A549 (cell line): ENCODE measurements at places on chromosomes 4 and X.

DNA sequence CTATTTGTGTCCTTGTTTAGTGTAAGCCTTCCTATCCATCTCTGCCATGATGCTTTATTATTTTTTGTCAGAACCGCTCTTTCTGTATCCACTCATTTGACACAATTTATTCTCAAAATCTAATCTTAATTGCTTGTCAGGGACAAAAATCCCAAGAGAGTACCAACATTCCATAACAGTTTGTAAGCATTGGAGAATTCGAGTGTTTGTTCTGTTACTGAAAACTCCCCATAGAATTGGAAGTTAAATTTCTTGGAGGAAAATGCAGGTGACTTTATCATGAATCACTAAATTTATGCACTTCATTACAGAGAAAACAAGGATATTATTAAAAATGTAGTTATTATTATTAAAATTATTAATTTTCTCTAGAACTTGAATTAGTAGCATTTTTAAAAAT lies 1986.1 kb downstream of the ARAP2 start:
- DNase-seq: no peak

DNA sequence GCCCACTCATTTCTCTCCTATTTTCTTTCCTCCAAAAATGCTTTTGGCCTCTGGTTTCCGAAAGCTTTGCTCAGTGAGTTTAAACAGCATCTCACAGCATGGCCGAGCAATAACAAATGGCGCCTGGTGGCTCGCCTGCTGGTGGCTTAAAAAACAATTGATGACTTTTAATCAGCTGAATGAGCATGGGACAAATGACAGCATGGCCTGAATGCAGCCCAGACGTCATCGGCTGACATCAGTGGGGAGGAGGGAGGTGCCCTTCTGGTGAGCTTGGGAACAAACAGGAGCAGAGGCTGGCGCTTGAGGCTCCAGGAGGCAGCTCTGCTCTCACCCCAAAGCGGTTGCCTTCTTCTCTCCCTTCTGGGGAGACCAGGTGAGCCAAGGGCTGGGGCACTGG lies 286.4 kb downstream of the BCOR start:
- DNase-seq: no peak

DNA sequence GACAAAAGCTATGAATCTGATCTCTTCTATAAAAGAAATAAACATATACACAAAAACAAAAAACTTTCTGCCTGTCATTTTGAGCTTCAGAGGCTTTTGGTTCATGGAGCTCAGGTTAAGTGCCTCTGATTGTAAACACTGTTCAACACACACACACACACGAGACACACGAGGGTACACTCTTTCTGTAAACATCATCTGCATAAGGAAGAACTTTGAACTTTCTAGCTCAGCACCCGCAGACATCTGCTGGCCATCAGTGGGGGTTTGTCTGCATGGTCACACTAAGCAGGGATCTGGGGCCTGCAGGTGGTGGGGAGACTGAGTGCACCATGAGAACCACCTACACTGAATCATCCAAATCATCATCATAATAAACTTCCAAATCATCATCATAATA lies 54.9 kb downstream of the STX18 start:
- no peak for DNase-seq

DNA sequence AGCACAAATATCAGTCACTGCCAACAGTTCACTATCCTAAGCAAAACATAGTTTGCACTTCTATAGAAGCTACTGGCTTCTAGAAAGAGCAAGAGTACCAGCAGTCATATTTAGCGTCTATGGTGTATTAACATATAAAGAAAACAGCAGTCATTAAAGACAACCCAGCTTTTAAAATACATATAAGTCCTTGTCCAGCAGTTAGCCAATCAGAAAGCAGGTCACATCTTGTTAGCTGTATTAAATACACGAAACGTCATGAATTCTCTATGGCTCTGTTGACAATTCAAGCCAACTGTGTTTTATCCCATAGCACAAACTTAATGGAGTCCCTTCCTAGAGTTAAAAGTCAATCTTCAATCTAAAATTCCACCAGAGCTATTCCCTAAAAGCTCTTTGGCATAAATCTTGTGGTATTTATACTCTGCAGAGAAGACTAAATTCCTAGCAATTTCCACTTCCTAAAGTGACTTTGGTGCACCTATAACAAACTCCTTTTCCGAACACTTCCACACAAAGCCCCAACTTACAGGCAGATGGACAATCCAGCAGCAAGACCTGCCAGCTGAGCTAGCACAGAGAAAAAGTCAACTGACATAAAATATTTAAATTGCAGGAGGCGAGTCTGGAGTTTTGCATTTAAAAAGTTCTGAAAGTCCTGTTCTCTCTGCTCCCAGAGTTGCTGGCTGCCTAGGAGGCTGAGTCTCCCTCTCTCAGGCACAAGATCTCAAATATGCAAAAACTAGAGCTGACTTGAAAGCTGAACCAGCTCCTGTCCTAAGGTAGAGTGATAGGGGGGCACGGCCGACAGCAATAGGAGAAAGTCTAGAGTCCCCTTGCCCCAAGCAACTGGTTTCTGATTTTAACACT lies 1.3 kb downstream of the LDB2 start:
- DNase-seq: no peak
